RWPE2 (cell line): ENCODE measurements at places on chromosomes 4 and X.

- DNase-seq = peak; percentile 74
These were observed 78.5 kb upstream of the PDHA2 start for GRCh38 chr4:95761426-95761825.

DNA sequence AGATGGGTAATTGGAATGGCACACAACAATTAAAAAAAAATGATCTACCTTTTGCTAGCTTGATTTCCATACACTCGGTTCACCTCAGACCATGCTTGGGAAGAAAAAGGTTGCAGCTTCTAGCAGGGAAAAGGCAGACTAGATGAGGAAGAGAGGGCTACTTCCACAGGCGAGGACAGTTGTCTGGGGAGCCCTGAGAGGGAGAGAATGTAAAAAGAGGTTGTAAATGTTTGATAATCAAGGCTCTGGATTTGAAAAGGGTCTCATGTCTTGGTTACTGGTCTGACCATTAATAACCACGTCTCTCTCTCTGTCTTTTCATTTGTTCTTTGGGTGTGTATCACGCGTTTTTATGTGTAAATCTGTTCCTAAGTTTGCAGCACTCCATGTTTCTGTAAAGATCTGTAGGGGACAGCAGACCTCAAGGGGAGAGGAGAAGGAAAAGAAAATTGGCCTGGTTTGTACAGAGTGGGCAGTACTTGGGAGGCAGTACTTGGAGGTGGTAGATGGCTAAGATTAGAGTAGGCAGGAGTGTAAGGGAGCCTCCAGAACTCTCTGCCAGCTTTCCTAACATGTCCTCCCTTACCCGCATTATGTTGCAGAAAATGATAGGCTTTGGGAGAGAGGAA, 750 bp downstream of the ARMCX5 start:
- DNase-seq = no peak

- DNase-seq = no peak
These were observed 151.4 kb downstream of the CPEB2 start for GRCh38 chr4:15153662-15154061.

DNA sequence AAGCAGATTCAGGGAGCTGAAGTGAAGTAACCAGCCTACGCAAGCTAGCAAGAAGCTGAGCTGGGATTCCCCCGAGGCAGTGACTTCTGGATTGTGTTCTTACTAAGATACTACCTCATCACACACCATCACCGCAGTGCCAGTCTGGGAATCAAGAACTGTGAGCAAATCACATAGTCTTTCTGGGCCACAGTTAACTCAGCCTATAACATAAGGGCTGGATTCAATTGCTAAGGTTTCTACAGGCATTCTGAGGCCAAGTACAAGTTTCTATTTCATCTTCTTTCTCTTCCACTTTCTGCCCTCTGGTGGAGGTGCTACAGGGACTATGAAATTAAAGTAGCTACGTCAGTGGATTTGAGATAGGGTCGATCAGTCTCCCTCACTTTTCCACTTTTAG, 1.4 kb upstream of the CORIN start:
- DNase-seq = no peak

DNA sequence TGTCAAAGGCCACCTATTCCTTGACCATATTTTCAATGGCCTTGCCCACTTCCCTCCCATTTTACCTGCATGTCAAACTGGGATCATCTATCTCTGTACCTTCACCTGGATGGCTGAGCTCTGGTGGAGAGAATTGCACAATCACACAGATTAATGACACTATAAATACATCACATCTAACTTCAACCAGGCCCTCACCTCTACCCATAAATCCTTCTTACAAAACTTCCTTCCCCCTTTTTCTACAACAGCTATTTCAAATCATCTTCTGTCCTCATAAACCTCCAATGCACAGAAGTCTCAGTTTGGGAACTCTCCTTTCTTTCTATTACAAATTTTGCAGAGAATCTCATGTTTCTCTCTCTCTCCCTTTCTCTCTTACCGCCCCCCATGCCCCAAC, 9.2 kb downstream of the PALLD start:
- DNase-seq = no peak

DNA sequence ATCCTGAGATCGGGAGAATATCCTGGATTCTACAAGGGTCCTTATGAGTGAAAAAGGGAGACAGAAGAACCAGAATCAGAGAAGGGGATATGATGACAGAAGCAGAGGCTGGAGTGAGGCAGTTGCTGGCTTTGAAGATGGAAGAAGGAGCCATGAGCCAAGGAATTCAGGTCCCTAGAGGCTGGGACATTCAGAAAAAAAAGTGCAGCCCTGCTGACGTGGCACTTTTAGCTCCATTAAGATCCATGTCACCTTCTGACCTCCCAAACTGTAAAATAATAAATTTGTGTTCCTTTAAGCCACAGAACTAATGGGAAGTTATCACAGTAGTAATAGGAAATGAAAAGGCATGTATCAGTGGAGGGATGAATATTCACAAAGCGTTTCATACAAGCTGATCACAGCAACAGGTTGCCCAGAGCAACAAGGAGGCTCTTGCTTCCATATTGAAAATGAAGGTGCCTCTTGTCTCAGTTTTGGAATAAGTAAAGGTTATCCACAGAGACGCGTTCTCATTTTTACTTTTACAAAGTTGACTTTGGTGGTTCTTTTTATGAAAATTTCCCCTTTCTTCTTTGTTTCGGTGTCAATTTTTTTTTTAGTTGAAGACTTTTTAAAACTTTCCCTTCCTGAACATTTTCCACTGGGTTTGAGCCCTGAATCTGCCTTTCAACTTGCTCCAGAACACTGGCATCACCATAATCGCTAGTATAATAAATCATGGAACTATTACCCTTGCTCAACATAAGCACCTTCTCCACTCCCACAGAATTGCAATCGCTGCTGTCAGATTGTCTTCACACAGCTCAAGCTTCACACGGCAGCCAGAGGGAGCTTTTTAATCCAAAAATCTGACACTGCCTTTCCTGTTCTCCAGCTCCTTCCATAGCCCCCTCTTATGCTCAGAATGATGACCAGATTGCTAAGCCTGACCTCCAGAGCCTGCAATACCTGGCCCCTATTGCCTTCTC, 127.6 kb upstream of the RBPJ start:
- no peak for DNase-seq

- DNase-seq = no peak
These were observed 212.7 kb downstream of the SLIT2 start for GRCh38 chr4:20464381-20464780.

GRCh38 chr4:140267576-140267975, 105.9 kb upstream of the SCOC start:
- no peak for DNase-seq

DNA sequence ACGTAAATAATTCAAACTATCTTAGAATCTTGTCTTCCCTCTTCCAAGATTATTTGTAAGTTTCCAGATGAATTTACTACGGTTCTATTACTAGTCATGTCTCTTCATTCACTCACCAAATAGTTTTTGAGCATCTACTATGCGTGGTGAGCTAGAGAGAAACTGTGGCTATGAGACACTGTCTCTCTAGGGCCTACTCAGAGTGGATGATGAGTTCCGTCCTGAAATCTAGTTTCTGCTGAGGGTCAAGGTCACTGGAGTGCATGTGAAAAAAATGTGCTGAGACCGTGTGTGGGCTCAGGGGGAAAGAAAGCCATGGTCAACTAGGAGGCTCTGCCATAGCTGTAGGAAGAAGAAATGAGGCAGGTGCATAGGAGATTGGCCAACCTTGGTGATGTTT, 320.2 kb upstream of the GATB start:
- no peak for DNase-seq

GRCh38 chr4:100306018-100306417, 115.8 kb upstream of the DDIT4L start:
- no peak for DNase-seq
